Hematopoietic multipotent progenitor cell (in vitro differentiated cells): ENCODE measurements at places on chromosomes 5 and 9.

GRCh38 chr9:69097064-69097463, 61.5 kb downstream of the FXN start:
- no peak for DNase-seq

- no peak for DNase-seq
Observed at GRCh38 chr5:50658246-50658645, 8.2 kb upstream of the PARP8 start.

GRCh38 chr5:82156874-82157273, 121.3 kb downstream of the RPS23 start:
- DNase-seq = no peak

- no peak for DNase-seq
Observed at GRCh38 chr5:60274747-60275146, 381.2 kb upstream of the PDE4D start.

GRCh38 chr5:93304456-93305250, 276.4 kb downstream of the NR2F1-AS1 start:
- DNase-seq = no peak

- DNase-seq = no peak
Observed at GRCh38 chr5:3025392-3025791, 273.9 kb upstream of the IRX2 start.

GRCh38 chr5:124252191-124252638, 494.2 kb downstream of the ZNF608 start:
- DNase-seq = no peak

- no peak for DNase-seq
Observed at GRCh38 chr5:137997726-137998213, 35.1 kb downstream of the FAM13B start.

DNA sequence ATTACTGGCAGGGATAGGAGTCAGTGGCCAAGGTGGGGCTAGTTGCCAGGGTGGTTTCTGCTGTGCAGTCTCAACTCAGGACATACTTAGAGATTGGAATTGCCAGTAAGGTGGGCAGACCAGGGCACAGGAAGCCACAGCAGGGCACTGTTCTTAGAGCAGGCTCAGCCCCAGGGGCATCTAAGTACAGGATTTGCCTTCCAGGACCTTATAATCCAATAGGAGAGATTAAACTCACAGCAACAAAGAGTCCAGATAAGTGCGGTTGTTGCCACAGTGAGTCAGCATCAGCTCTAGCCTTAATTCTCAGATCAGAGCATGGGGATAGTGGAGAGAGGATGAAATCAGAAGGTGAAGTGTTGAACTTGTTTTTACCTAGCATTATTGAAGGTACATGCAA, 265.8 kb upstream of the TRPC7 start:
- no peak for DNase-seq

- DNase-seq = no peak
Observed at GRCh38 chr5:160231783-160232342, 2.6 kb downstream of the FABP6 start.

GRCh38 chr5:5738797-5739489, 316.5 kb downstream of the ICE1 start:
- no peak for DNase-seq

- DNase-seq = no peak
Observed at GRCh38 chr9:113631871-113632665, 168.5 kb downstream of the RGS3 start.

- DNase-seq = no peak
Observed at GRCh38 chr9:136835162-136835931, 6.9 kb upstream of the AJM1 start.

DNA sequence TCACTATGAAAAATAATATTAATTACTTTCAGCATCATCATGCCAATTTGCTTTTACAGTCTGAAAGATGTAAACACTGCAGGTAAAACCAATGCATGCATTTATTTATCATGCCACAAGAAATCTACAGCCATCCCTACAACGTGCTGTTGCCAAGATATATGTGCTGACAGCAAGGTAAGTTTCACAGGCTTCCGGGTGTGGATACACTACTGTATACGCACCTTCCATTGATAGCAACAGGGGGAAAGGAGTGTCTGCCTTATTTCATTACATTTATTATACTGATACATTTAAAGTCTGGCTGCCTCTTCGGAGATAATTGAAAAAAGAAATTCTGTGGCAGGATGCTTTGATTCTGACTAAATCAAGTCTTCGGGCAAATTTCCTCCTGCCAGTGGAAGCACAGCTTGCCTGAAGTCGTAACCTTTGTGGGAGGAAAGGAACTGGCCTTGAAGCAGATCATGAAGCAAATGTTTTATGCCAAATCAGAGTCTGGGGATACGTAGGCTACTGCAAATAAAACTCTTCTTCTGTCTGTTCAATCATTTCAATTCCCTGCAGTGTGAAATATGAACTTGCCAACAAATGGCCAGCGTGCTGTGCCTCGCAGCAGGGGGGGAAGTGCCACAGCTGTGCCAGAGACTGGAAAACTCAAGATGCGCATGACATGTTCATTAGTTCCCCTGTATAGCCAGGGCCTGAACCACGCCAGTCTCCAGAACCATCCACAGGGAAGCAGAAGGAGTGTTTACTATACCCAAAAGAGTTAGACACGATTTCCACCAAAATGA, 268.1 kb downstream of the EFNA5 start:
- DNase-seq = no peak

- DNase-seq = no peak
Observed at GRCh38 chr9:76424491-76424890, 30.3 kb upstream of the RFK start.

- DNase-seq = no peak
Observed at GRCh38 chr9:34802916-34803315, 93.0 kb upstream of the CCL21 start.

DNA sequence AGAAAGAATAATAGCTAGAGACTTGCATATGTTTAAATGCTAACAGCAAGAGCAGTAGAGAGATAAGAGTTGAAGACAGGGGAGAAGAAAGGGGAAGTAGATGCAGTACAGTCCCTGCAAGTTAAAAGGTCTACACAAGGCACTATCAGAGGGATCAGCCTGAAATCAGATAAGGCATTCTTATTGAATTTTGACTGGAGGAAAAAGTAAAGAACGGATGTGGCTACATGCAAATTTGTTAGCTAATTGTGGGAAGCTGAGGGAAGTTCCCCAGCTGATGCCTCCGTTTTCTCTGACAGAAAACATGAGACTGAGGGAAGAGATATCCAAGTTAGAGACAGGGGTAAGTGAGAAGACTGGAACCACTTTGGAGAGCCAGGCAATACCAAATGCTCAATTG, 12.9 kb upstream of the RHOBTB3 start:
- DNase-seq = peak; percentile 65

DNA sequence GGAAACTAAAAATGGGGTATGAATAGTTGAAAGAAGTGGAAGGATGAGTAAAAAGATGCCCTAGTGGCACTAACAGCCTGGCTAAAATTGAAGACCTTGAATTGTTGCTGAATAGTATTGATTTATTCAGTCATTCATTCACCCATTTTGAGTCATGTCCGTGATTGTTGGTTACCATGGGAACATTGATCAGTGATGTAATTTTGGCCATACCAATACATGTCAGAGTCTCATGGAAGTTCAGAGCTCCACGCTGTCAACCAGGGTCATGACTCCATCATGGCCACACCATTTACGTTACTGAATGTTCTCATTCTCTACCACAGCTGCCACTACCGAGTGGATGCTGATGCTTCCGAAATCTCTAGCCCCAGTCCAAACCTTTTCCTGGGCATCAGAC, 62.5 kb upstream of the FOXE1 start:
- no peak for DNase-seq

- no peak for DNase-seq
Observed at GRCh38 chr5:80667384-80667783, 12.6 kb upstream of the DHFR start.

GRCh38 chr9:121206516-121207370, 5.1 kb upstream of the RAB14 start:
- DNase-seq = no peak

- no peak for DNase-seq
Observed at GRCh38 chr9:114806526-114806900, 674 bp upstream of the TNFSF15 start.

- peak; percentile 56 for DNase-seq
Observed at GRCh38 chr9:97985058-97985861, 2.1 kb downstream of the ANP32B start.

DNA sequence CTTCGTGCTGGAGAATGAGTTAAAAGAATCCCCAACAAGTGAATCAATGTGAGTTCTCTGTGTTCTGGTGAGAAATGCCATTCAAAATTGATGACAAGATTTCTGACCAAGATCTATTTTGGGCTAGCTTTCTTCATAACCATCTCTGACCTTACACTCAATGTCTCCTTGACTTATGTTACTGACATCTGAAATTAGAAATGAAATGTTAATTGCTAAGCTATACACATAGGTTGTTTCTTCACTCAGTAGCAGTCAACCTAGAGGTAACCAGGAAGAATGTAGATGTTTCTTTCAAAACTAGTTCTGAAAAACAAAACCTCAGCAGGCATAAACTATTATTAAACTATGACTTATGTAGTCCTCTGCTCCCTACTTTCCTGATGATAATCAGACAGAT, 2220.7 kb upstream of the C9orf72 start:
- DNase-seq = no peak

DNA sequence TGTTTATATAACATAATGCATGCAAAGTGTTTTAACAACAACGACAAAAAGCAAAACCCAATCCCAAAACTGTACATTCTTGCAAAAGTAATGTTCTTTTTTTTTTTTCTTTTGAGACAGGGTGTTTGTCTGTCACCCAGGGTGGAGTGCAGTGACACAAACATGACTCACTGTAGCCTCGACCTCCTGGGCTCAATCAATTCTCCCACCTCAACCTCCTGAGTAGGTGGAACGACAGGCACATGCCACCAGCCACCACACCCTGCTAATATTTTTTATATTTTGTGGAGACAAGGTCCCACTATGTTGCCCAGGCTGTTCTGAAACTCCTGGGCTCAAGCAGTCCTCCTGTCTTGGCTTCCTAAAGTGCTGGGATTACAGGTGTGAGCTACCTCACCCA, 13.6 kb upstream of the HAVCR1 start:
- no peak for DNase-seq

GRCh38 chr5:127799293-127799905, 96.2 kb downstream of the CCDC192 start:
- DNase-seq = no peak

- no peak for DNase-seq
Observed at GRCh38 chr5:90135779-90136378, 273.7 kb downstream of the CETN3 start.

- no peak for DNase-seq
Observed at GRCh38 chr5:141669520-141669919, 12.5 kb downstream of the ARAP3 start.

DNA sequence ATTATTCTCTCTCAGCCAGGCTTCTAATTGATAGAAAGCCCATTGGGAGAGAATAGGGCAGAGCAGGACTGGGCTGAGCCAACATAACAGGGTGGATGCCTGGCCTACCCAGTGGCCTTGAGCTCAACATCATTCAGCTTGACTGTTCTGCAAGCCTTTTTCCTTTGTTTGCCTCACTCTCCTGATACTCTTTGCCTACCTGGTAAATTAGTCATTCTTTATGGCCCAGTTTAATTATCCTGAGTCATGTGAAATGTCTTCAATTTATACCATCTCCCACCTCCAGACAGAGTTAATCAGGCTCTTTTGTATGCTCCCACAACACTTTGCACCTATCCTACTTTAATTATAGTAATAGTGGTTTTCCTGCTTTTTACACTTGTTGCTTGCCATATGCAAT, 13.6 kb downstream of the GLRA1 start:
- DNase-seq = no peak

DNA sequence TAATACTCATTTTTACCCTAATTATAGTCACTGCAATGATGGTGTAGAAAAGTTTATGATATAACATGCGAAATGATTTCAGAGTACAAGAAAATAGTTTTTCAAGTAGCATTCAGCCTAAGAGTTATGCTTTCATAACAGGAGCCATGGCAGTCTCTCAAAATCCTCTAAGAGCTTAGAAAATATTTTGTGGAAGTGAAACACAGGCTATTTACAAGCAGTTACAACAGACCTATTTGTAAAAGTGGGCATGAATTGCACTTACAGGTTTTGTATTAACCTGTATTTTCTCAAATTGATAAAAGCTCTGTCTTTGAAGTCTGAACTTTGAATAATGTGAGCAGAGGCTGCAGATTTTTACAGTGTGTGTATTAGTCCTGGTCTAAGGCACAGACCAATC, 523.3 kb downstream of the LRRC70 start:
- no peak for DNase-seq

DNA sequence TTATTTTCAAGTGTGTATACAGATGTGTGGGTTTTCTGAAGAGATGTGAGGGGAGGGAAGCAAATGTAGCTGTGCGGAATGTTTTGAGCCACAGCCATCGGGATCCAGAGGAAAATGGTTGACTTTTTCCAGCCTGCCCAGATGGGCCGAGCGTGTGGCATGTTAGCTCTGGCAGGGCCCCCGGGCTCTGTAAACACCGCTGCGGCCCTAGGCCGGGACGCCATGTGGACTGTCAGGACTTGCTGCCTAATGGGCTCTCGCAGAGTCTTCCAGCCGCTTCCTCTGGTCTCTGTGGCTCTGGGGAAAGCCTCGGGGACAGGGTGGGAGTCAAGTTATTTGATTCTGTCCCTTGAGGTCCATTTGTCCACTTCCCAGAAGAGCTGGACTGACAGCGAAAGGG, 109.6 kb upstream of the PTCH1 start:
- no peak for DNase-seq

GRCh38 chr9:97847474-97848214, 5.4 kb upstream of the FOXE1 start:
- DNase-seq = no peak

DNA sequence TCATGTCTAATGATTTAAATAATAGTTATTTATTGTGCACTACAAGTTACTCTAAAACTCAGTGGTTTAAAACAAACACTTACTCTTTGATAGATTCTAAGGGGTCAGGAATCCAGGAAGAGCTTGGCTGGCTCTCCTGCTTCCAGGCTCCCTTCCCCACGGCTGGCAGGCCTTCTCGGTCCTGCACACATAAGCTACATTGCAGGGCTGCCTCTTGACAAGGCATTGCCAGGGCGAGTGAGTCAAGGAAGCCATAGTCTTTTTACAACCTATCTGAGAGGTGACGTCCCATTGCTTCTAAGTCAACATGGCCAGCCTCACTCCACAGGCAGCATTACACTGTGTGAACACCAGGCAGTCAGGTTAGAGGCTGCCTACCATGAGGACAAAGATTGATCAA, 119.8 kb downstream of the AUH start:
- DNase-seq = no peak

GRCh38 chr5:74396913-74397622, 243.5 kb downstream of the ENC1 start:
- DNase-seq = no peak
